ENCODE measurements at places on chromosomes 5 and 9.

- DNase-seq, result no peak
These were observed 89.1 kb upstream of the NFIB start for GRCh38 chr9:14403081-14403480.

DNA sequence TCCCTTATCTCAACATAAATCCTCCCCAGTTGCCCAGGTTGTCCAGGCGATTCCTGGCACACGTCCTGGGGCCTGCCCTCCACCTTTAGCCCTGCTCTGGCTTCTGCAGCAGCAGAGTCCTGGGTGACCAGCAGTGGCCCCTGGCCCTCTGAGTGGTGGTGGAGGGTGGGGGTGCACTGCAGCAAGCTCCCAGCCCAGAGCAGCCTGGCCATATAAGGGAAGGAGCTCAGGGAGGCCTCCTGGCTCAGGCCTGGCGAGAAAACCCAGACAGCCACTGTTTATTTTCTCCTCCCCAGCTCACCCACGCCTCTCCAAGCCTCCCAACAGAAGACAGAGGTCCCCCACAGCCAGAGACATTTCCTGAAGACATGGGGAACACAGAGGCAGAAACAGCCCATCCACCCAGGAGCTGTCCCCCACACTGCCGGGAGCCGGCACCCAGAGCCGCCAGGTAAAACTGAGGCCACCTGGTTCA lies 44.7 kb upstream of the IL17B start:
- DNase-seq, result no peak

- DNase-seq, result no peak
These were observed 34.7 kb downstream of the CSNK1G3 start for GRCh38 chr5:123546657-123547056.

- no peak for DNase-seq
These were observed 322.4 kb upstream of the GRAMD2B start for GRCh38 chr5:126100767-126101166.

Data from RKO (cell line).